ENCODE measurements at places on chromosomes 3 and 15.

GRCh38 chr3:53948174-53948573, 56.5 kb upstream of the SELENOK start:
- H3K27ac ChIP-seq, result no peak overlapping the region
- no peak overlapping the region for H3K4me3 ChIP-seq
- no peaks in the 10 kb centered on the region for H3K36me3 ChIP-seq
- H3K27me3 ChIP-seq, result peaks cover 3% of the 10 kb centered on the region
- no peaks in the 10 kb centered on the region for H3K4me1 ChIP-seq

GRCh38 chr15:89813381-89814111, 1.1 kb downstream of the ANPEP start:
- no peak for DNase-seq
- no peaks in the 10 kb centered on the region for H3K36me3 ChIP-seq
- no peaks in the 10 kb centered on the region for H3K4me1 ChIP-seq
- H3K27me3 ChIP-seq, result no peaks in the 10 kb centered on the region
- peak overlapping the region; percentile 56 for H3K27ac ChIP-seq
- peak overlapping the region; percentile 49 for H3K4me3 ChIP-seq

DNA sequence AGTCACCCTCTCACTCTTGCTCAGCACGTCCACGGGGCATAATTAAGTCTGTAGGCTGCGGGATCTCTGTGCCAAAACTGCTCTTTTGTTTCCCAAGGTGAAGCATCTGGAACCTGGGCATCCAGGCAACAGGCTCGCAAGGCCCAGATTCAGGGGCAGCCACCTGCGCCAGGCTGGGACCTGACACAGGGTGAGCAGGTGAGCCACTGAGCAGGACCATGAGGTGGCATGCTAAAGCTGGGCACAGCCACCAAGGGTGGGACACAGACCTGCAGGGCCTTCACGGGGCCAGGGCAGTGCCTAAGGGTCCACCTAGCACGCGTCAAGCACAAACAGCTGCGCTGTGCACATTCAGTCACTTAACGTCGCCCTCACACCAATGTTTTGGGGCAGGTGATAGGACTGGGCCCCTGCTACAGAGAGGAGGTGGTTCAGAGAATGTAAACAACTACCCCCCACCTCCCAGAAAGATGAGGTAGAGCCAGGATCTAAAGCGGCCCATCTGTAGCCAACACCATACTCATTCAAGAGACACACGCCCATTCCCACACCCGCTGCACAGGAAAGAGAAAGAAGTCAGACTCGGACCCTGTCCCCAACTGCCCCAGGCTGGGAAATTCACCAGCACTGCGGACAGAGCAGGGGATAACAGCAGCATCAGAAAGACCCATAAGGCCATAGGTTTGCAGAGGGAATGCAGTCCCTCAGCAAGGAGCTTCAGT, 16.3 kb downstream of the XXYLT1 start:
- H3K4me1 ChIP-seq, result peaks cover 5% of the 10 kb centered on the region
- H3K27ac ChIP-seq, result no peak overlapping the region
- peak; percentile 56 for DNase-seq
- H3K27me3 ChIP-seq, result no peaks in the 10 kb centered on the region

GRCh38 chr3:49362561-49362960, 4.4 kb upstream of the GPX1 start:
- no peaks in the 10 kb centered on the region for H3K4me1 ChIP-seq
- H3K27ac ChIP-seq, result no peak overlapping the region
- H3K4me3 ChIP-seq, result no peak overlapping the region
- no peak for DNase-seq
- no peaks in the 10 kb centered on the region for H3K27me3 ChIP-seq

DNA sequence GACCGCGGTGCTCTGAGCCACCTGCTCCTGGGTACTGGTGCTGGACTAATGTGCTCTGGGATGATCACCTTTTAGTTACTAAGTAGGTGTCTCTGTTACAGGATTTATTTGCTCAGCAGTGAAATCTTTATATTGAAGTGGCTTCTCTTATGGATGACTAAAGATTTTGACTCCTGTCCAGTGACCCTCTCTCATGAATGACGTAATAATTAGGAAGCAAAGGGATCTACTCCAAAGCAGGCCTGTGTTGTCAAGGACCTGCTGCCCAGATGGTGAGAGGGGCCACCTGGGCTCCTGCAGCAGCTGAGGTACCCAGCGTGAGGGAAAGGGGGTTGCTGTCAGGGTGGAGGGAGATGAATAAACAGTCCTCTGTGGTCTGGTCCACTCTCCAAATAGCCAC, 263.6 kb downstream of the GABRG3 start:
- no peaks in the 10 kb centered on the region for H3K4me1 ChIP-seq
- H3K36me3 ChIP-seq, result no peaks in the 10 kb centered on the region
- H3K27me3 ChIP-seq, result no peaks in the 10 kb centered on the region
- H3K27ac ChIP-seq, result no peak overlapping the region
- DNase-seq, result no peak

GRCh38 chr3:72481542-72481941, 366.7 kb downstream of the SHQ1 start:
- H3K36me3 ChIP-seq, result no peaks in the 10 kb centered on the region
- H3K27ac ChIP-seq, result no peak overlapping the region
- no peaks in the 10 kb centered on the region for H3K27me3 ChIP-seq
- H3K4me3 ChIP-seq, result no peak overlapping the region
- H3K4me1 ChIP-seq, result peaks cover 20% of the 10 kb centered on the region
- DNase-seq, result no peak

DNA sequence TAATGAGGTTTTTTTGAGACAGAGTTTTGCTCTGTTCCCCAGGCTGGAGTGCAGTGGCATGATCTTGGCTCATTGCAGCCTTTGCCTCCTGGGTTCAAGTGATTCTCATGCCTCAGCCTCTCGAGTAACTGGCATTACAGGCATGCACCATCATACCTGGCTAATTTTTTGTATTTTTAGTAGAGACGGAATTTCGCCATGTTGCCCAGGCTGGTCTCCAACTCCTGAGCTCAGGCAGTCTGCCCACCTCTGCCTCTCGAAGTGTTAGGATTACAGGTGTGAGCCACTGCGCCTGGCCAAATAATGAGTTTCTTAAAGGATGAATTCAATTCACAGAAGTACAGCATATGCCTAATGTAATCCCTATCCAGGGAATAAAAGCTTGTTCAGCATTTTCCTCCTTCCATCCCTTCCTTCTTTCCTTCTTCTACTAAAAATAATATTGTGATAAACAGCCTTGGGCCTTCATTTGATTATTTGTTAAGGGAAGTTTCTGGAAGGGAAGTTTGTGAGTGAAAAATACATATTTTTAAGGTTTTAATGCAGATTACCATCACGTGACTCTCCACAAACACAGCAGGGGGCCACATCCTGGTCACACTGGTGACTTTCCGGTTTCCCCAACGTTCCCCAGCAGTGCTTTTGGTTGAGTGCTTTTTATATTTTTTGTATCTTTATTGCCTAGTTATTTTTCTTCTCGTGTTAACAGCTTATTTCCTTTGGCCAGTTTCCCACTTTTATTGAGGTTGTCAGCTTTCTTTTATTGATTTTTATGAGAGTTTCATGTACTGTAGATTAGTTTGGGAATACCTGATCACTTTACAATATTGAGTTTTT, 116.8 kb downstream of the USP13 start:
- DNase-seq, result no peak
- peaks cover 45% of the 10 kb centered on the region for H3K36me3 ChIP-seq
- H3K4me3 ChIP-seq, result no peak overlapping the region
- H3K27me3 ChIP-seq, result no peaks in the 10 kb centered on the region
- H3K4me1 ChIP-seq, result no peaks in the 10 kb centered on the region

- H3K36me3 ChIP-seq, result no peaks in the 10 kb centered on the region
- H3K27me3 ChIP-seq, result peaks cover 22% of the 10 kb centered on the region
- no peak overlapping the region for H3K27ac ChIP-seq
- H3K4me1 ChIP-seq, result no peaks in the 10 kb centered on the region
- no peak for DNase-seq
Measured at GRCh38 chr3:14307656-14308302, 94.6 kb upstream of the SLC6A6 start.
